ENCODE measurements at places on chromosomes 5 and 9.

DNA sequence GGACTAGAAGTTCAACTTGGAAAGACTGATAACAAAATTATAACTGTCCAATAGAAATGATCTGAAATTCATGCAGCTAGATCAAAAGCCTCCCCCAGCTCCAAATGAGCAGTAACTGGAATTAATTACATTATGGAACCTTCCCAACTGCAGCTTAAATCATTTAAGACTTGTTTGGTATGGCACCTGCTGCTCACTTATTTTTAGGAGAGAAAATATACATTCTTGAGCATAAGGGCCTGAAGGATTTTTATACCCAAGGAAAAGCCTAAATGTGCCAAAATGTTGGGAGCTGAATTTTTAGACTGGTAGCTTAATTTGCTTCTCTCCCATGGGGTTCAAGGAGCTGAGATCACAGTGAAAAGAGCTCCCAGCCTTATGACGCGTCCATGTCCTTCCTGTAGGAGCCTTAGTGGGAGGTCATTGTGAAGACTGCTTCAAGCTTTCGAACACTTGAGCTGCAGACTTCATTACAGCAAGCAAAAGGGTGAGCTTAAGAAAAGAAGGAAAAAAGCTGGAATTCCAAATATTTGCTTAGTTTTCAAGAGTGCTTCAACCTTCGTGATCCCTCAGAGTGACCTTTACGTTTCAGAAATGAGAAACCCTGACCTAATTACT is 276.0 kb downstream of the DMAC1 start:
- DNase-seq = no peak

GRCh38 chr5:33362915-33363314 is 77.8 kb upstream of the TARS1 start:
- no peak for DNase-seq

GRCh38 chr5:14617441-14617840 is 35.8 kb downstream of the OTULINL start:
- no peak for DNase-seq

- DNase-seq = no peak
Measured at GRCh38 chr9:75607521-75607920, 283.0 kb upstream of the PCSK5 start.

- no peak for DNase-seq
Measured at GRCh38 chr5:33074548-33074947, 363.4 kb downstream of the NPR3 start.
